GM23248 (cell line): ENCODE measurements at places on chromosomes 7 and 10. TPM values are rescaled to one million over a fixed set of nuclear protein-coding genes. Genes with fewer than 3 reads are reported as not detected.
A peak's percentile ranks its signal among the peaks of the same experiment; 100 is the strongest.

DNA sequence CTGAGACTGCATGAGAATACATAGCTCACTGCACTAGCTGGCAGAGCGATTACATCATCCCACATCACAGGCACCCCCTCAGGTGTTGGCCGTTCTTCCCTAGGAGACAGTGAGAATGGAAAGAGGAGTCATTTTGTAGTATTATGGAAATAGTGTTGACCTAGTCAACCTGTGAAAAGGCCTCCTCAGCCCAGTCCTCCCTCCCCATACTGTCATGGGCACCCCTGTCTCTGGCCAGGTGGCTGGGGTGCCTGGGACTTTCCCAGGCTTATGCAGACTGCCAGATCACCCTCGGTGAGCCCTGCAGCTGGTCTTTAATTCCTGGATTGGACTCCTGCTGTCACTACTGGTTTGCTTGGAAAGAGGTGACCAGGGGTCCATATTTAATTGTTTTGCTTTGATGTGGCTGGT, 4.0 kb downstream of the INPP5A start:
- DNase-seq, result peak; percentile 35
- H3K36me3 ChIP-seq, result no peaks in the 10 kb centered on the region
- H3K4me3 ChIP-seq, result no peak overlapping the region
- H3K4me1 ChIP-seq, result peaks cover 35% of the 10 kb centered on the region
- H3K27ac ChIP-seq, result no peak overlapping the region

Gene ZNF503
- polyA plus RNA-seq, result 15.4 and 15.7 TPM in 2 replicates

DNA sequence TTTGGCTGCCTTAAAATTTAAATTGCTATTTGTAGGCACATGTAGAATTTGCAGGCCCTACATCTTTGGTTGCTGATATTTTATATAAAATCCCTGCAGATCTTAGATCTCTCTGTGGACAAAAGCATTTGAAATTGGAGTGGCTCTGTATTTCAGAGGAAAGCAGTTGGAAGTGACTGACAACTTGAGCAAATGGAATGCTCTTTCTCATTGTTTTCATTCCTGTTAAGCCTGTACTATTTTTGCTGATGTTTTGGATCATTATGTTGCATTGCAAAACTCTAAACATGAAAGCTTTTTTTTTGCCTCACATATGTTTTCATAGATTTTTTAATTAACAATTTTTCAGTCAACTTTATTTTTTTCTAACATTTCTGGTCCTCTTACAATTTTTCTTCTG, 251.2 kb upstream of the MDFIC start:
- no peak overlapping the region for H3K4me3 ChIP-seq
- no peak for DNase-seq
- no peaks in the 10 kb centered on the region for H3K4me1 ChIP-seq
- H3K27me3 ChIP-seq, result no peaks in the 10 kb centered on the region

DNA sequence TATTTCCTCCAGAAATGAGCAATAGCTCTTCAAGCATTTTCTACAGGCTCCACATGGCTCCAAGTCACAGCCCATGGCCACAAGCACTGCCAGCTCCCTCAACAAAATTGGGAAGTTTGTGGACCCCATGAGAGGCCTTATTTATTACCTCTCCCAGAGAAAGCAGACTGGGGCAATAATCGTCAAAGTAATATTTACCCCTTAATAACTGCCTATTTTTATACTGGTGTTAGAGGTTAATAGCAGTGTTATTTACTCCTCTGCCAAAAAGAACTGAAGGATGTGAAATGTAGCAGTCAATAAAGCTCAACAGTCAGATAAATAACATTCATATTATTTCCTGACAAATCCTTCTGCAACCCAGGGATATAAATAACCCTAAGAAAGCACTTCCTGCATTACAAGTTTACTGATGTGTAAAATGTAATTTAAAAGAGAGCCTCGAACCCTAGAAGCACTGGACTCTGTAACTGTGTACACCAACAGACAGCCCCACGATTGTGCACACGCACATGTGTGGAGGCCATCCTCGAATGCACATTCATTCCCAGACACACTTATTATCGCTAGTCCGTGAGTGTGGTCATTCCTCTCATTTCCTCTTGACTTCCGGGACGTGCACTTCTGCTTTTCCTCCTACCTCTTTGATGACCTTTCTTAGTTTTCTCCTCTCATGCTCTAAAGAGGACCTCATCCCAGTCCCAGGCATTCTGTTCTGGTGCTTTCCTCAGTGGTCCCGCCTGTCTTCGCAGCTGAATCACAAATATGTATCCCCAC, 157.4 kb downstream of the EVX1 start:
- no peak overlapping the region for H3K27ac ChIP-seq
- H3K27me3 ChIP-seq, result 0 out of 2 replicates have a peak, but pooled peaks cover 5% of the 10 kb centered on the region
- H3K4me1 ChIP-seq, result no peaks in the 10 kb centered on the region

- no peak for DNase-seq
- H3K27me3 ChIP-seq, result no peaks in the 10 kb centered on the region
- H3K4me1 ChIP-seq, result no peaks in the 10 kb centered on the region
Measured at GRCh38 chr7:139571190-139571589, 47.7 kb downstream of the CLEC2L start.

GRCh38 chr7:52021343-52021742, 704.7 kb upstream of the COBL start:
- no peaks in the 10 kb centered on the region for H3K36me3 ChIP-seq
- H3K4me1 ChIP-seq, result no peaks in the 10 kb centered on the region
- no peak overlapping the region for H3K27ac ChIP-seq

DNA sequence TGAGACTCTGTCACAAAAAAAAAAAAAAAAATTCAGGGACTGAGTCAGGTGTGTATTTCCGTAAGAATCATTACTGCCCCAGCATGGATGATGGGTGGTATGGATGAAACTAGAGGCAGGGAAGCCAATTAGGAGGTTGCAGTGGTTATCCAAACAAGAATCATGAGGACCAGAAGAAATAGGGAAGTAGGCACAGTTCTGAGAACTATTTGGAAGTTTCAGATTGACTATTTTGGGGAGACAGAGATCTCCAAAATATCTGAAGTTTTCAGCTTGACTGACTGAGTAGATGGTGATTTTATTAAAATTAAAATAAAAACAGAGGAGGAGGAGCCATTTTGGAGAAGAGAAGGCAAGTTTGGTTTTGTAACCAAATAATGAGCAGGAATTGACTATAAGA, 119.4 kb upstream of the NRBF2 start:
- no peaks in the 10 kb centered on the region for H3K36me3 ChIP-seq
- no peak overlapping the region for H3K27ac ChIP-seq
- DNase-seq, result no peak
- no peaks in the 10 kb centered on the region for H3K4me1 ChIP-seq
- peaks cover 12% of the 10 kb centered on the region for H3K27me3 ChIP-seq

- DNase-seq, result no peak
- H3K27me3 ChIP-seq, result no peaks in the 10 kb centered on the region
- no peak overlapping the region for H3K27ac ChIP-seq
Measured at GRCh38 chr7:138669364-138669763, 31.8 kb downstream of the SVOPL start.

Gene IDE
- polyA plus RNA-seq, result 18.6 and 19.6 TPM in 2 replicates

GRCh38 chr7:20778063-20778721, 8.5 kb downstream of the SP8 start:
- H3K27me3 ChIP-seq, result peaks cover 90% of the 10 kb centered on the region
- peak overlapping the region; percentile 65 for H3K4me3 ChIP-seq
- H3K4me1 ChIP-seq, result no peaks in the 10 kb centered on the region
- no peaks in the 10 kb centered on the region for H3K36me3 ChIP-seq
- H3K27ac ChIP-seq, result no peak overlapping the region

- no peak overlapping the region for H3K4me3 ChIP-seq
- no peaks in the 10 kb centered on the region for H3K36me3 ChIP-seq
- DNase-seq, result no peak
- no peaks in the 10 kb centered on the region for H3K27me3 ChIP-seq
Measured at GRCh38 chr7:110257673-110258072, 833.3 kb upstream of the LRRN3 start.

Gene EPHB6
- 0.98 and 1.2 TPM in 2 replicates for polyA plus RNA-seq

Gene SLC18A2
- polyA plus RNA-seq, result 0.91 and 1.2 TPM in 2 replicates

Gene NME8
- polyA plus RNA-seq, result not detected in 2 replicates

GRCh38 chr7:143390104-143390772, 9.1 kb downstream of the ZYX start:
- peaks cover 27% of the 10 kb centered on the region for H3K36me3 ChIP-seq
- peaks cover 37% of the 10 kb centered on the region for H3K4me1 ChIP-seq
- H3K4me3 ChIP-seq, result no peak overlapping the region
- peak overlapping the region; percentile 79 for H3K27ac ChIP-seq

- no peaks in the 10 kb centered on the region for H3K36me3 ChIP-seq
- no peak for DNase-seq
- H3K27me3 ChIP-seq, result no peaks in the 10 kb centered on the region
- H3K27ac ChIP-seq, result no peak overlapping the region
- no peak overlapping the region for H3K4me3 ChIP-seq
- no peaks in the 10 kb centered on the region for H3K4me1 ChIP-seq
Measured at GRCh38 chr7:156180451-156181229, 368.4 kb upstream of the SHH start.

GRCh38 chr7:15886626-15887025, 200.1 kb upstream of the MEOX2 start:
- DNase-seq, result no peak
- H3K36me3 ChIP-seq, result no peaks in the 10 kb centered on the region
- H3K27me3 ChIP-seq, result no peaks in the 10 kb centered on the region
- H3K4me1 ChIP-seq, result peaks cover 11% of the 10 kb centered on the region
- H3K4me3 ChIP-seq, result no peak overlapping the region

DNA sequence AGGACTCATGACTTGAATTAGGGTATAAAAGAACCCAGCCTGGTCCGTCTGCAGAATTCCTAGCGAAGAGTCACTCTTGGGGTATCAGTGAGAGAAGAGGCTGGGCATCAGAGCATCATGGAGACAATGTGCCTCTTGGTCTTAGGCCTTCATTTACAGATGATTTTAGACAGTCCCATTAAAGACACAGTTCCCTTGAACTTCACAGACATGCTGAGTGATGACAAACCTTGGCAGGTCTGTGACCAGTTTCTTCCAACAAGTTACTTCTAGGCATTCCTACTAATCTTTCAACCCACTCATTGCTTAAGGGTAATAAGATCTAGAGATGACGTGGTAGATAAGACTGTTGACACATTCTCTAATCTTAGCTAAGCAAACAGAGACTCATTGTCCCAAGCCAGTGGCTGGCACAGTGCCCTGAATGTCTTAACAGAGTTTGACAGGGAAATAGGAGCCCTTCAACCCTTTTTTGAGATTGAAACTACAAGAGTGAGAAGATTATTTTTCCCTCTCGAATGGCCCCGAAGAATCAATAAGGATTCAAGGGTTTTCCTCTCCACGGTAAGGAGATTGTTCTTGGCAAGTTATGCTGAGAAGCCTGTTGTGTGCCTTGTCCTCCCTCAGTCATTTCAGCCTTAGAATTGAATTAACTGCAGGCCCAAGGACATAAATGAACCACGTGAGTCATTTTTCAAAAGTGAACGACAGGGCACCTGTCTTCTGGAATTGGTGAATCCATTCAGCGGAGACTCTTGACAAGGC, 281.1 kb downstream of the CCDC3 start:
- H3K36me3 ChIP-seq, result no peaks in the 10 kb centered on the region
- H3K27me3 ChIP-seq, result peaks cover 15% of the 10 kb centered on the region; the same call in 1 of the 2 replicates
- DNase-seq, result peak; percentile 87
- 0 out of 2 replicates have a peak overlapping the region, but pooled peaks have one; percentile 11 for H3K27ac ChIP-seq

Gene DNAJB6
- 187 and 195 TPM in 2 replicates for polyA plus RNA-seq

GRCh38 chr10:484441-484924, 205.0 kb downstream of the DIP2C start:
- H3K4me1 ChIP-seq, result peaks cover 8% of the 10 kb centered on the region
- no peaks in the 10 kb centered on the region for H3K36me3 ChIP-seq
- DNase-seq, result peak; percentile 71
- H3K27ac ChIP-seq, result peak overlapping the region; percentile 61
- no peaks in the 10 kb centered on the region for H3K27me3 ChIP-seq

DNA sequence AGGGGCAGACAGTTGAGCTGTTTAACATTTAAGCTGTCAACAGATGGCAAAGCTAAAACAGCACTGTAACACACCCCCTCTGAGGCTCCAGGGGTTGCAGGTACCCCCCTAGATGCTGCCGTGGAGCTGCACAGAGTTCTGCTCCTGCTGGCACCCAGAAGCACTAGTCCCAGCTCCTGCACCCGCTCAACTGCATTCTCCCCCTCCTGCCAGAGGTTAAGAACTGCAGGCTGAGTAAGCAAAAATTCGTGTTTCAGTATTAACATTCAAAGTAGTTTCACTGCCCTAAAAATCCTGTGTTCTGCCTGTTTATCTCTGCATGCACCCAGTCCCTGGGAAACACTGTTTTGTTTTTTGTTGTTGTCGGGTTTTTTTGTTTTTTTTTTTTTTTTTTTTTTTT, 790.8 kb upstream of the KCND2 start:
- no peak overlapping the region for H3K27ac ChIP-seq
- H3K27me3 ChIP-seq, result no peaks in the 10 kb centered on the region
- DNase-seq, result peak; percentile 13
- no peak overlapping the region for H3K4me3 ChIP-seq
- no peaks in the 10 kb centered on the region for H3K36me3 ChIP-seq
- H3K4me1 ChIP-seq, result no peaks in the 10 kb centered on the region

DNA sequence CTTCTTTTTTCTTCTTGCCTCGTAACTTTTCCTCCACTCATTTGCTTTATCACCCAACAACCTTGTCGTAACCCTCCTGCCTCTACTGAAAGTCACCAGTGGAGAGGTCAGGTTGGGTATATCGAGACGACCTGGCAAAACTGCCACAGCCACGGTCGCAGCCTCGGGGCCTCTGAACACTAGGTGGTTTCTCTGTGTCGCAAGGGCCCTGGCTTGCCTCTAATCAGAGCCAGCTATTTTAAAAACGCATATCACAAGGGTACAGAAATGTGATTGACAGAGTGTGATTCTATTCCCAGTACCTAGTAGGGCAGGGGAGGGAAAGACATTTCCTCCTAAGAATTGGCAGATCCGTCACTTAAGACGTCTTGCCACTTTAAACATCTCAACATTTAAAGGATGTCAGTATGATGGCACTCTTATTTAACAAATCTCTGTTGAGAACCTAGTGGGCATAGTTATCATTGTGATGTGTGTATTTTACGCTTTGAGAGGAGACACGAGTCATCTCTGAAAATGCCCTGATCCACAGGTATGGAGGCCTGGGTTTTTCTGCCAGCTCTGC, 197.5 kb downstream of the ARHGAP21 start:
- H3K4me3 ChIP-seq, result no peak overlapping the region
- H3K4me1 ChIP-seq, result no peaks in the 10 kb centered on the region
- H3K27me3 ChIP-seq, result no peaks in the 10 kb centered on the region
- no peak for DNase-seq
- H3K27ac ChIP-seq, result no peak overlapping the region

GRCh38 chr7:2897023-2897422, 52.9 kb upstream of the GNA12 start:
- DNase-seq, result no peak
- no peaks in the 10 kb centered on the region for H3K27me3 ChIP-seq
- H3K27ac ChIP-seq, result no peak overlapping the region
- no peak overlapping the region for H3K4me3 ChIP-seq

DNA sequence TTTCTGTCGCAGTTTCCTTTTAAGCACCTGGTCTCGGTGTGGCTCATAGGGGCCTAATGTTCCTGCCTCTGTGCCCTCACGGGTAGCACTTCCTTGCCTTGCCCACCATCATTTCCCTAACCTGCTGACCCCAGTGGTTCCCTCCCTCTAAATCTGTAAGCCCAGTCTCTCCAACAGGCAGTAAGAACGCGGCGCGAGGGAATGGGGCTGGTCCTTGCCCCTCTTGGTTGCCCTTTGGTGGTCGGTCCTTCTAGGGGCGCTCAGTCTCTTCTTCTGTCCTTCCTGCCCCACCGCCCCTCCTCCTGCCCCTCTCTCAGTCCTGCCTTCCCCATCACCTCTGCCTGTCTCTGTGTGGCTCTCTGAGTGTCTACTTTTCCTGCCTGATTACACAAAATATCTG, 21.2 kb downstream of the EMX2 start:
- H3K4me1 ChIP-seq, result peaks cover 3% of the 10 kb centered on the region; the same call in 1 of the 2 replicates
- no peaks in the 10 kb centered on the region for H3K36me3 ChIP-seq
- no peaks in the 10 kb centered on the region for H3K27me3 ChIP-seq
